ENCODE measurements at places on chromosomes 12 and 14.

GRCh38 chr14:67971627-67972625, 152.3 kb downstream of the RAD51B start:
- no peak for DNase-seq

DNA sequence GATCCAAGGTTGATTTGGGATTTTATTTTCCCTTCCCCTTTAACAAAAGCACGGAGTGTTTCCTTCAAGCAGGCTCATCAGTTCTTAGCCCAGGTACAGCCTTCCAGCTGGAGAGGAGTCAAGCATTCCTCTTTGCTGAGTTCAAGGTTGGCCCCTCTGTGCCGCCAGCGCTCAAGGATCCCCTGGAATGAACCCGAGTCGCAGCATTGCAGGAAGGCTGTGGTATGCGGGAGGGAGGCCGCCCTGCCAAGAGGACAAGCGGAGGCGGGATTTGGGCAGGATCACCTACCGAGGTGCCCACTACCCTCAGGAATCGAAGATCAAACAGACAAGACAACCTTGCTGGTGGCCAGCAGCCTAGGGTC, 53.9 kb upstream of the NCOR2 start:
- no peak for DNase-seq

DNA sequence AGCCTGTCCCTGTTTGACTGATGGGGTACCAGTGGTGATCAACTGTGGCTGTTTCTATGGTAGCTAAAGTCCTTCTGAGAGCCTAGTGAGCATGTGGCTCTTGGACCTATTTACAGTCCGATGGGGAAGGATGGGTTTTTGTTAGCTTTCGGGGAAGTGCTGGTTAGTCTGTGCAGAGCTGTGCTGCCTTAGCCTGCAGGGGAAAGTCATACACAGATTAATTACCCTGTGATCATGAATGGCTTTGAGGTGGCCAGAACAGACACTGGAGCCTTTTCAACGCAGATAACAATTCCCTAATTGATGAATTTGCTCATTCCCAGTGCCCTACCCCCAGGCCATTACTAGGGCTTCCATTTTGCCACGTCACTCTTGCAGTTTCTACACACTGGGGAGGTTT, 99.7 kb downstream of the WSCD2 start:
- DNase-seq: no peak

DNA sequence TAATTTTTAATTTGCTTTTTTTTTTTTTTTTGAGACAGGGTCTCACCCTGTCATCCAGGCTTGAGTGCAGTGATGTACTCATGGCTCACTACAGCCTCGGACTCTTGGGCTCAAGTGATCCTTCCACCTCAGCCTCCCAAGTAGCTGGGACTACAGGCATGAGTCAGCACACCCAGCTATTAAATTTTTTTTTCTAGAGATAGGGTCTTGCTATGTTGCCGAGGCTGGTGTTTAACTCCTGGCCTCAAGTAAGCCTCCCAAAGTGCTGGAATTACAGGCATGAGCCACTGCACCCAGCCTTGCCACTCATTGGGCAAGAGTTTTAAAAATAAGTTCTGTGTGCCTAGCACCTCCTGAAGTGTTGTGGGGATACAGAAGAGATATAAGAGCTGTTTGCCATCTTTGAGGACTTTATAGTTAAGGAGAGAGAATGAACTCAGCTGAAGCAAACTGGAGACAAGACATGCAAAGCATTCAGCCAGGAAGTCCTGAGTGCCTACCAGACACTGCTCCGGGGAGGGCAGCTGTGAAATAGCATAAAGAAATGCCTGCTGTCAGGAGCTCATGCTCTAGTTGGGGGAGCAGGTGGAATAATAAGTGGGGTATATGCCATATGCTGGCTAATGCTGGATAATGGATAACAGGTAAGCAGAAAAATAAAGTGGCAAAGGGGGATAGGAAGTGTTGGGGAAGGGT, 15.0 kb upstream of the EMP1 start:
- no peak for DNase-seq

DNA sequence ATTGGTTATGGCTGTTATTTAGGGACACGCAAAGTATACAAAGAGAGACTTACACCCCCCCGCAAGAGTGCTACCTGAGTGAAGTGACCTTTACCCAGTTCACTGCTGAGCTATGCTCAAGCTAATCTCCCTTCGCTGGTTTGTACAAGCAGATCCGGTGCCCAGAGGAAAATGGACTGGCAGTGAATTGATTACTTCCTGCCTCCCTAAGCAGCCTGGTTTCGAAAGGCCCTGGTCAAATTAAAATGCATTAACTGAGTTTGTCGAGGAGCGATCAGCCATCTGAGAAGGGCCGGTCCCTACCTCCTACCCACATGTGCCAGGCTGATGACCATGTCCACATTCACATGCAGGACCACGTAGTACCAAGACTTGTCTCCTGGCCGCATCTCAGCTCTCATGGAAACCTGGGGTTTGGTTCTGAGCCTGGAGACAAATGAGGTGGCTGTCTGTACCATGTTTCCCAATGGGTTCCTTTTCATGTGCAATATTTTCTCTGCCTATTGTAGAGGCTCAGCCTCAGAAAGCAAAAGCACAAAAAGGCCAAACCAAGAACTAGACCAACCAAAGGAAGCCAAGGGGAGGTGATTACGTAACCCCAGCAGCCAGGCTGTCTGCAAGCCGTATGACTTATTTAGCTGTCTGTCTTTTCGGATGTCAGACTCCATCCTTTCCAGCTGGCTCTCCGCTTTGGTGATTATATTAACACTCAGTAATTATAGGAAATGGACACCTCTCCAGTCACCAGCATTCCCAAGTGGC, 284.7 kb upstream of the PWP1 start:
- DNase-seq: no peak

DNA sequence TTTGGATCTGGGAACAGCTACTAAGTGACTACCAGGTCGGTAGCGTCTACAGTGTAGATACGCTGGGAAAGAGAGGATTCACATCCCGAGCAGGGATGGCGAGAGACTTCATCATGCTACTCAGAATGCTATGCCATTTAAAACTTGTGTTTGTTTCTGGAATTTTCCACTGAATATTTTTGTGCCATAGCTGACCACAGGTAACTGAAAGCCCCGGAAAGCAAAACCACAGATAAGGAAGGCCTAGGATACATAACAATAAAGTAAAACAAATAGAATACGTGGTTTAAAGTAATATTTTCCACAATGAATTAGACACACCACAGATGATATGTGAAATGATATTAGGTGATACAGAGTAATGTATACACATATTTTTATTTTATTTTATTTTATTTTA, 7.9 kb upstream of the HCAR1 start:
- DNase-seq: no peak

- DNase-seq: no peak
Observed at GRCh38 chr14:85531141-85531586, 1.2 kb downstream of the FLRT2 start.

- no peak for DNase-seq
Observed at GRCh38 chr14:92409043-92409442, 86.1 kb downstream of the SLC24A4 start.

DNA sequence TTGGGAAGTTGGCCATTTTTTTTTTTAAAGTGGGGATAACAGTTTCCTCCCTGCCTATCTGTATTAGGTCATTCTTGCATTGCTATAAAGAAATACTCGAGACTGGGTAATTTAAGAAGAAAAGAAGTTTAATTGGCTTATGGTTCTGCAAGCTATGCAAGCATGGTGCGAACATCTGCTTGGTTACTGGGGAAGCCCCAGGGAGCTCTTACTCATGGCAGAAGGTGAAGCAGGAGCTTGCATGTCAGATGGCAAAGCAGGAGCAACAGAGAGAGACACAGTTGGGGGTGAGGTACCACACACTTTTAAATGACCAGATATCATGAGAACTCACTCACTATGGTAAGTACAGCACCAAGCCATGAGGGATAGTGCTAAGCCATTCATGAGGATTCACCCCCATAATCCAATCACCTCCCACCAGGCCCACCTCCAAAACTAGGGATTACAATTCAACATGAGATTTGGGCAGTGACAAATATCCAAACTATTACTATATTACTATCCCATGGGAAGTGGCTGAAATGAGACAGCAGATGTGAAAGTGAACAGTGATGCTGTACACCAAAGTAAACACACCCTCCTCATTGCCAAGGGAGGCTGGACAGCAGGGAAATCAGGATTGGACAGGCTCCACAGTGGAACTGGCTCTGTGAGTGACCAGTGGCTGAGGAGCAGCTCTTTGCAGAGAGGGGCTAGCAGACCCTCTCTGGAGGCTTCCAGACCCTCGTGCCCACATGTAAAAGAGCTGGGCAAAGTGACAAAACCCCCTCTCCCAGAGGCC, 40.5 kb downstream of the CRACR2A start:
- DNase-seq: no peak

DNA sequence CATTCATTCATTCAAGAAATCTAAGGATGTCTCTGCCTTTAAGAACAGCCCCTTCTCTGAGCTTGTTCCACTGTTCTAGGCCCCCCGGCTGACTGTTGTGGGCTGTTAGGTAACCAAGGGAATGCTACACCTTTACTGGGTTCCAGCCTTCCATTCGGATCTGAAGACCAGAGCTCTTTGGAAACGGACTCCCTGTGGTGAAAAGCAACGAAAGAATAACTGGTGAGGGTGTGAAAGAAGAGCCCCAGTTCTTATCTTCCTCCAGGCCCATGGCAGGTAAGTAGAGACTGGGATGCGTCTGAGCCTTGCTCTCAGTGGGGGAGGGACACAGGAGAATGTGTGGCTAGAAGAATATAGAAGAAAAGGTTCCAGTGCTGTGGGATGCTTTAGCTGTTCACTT, 207.4 kb downstream of the TMEM132D start:
- DNase-seq: no peak

GRCh38 chr14:104856869-104857860, 7.9 kb upstream of the CEP170B start:
- DNase-seq: no peak

DNA sequence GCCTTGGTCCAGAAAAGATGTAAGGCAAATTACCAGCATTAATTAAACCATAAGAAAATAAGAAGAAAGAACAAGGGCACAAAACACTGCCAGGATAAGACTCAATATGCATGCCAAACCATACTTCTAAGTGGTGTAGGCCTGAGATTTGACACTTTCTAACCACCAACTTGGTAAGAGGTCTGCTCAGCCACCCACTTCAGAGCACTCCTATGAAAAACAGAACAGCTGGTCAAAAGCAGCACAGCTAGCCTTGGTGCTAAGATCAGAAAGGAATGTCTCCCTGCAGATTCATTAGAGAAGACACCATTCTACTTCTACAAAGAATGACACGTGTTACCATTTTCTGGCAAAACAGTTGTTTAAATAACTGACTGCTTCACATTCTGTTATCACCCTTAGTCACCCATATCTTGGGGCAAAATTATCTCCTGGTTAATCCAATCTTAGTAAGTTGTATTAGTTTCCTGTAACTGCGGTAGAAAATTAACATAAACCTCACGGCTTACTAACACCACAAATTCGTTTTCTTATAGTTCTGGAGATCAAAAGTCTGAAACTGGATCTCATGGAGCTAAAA, 13.2 kb downstream of the RPS6KA5 start:
- no peak for DNase-seq

- no peak for DNase-seq
Observed at GRCh38 chr14:91360490-91361232, 57.0 kb downstream of the CCDC88C start.

DNA sequence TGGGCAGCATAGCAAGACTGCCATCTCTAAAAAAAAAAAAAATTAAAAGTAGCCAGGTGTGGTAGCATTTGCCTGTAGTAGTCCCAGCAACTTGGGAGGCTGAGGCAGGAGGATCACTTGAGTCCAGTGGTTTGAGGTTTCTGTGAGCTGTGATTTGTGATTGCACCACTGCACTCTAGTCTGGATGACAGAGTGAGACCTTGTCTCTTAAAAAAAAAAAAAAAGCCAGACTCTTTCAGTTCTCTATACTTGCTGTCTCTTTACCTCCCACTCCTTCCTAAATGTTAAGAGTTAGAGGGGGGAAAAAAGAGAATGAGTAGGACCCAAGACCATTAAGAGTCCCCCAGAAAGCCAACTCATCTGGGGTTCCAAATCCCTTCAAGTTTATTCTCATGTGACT, 17.8 kb downstream of the EIF2S1 start:
- no peak for DNase-seq

DNA sequence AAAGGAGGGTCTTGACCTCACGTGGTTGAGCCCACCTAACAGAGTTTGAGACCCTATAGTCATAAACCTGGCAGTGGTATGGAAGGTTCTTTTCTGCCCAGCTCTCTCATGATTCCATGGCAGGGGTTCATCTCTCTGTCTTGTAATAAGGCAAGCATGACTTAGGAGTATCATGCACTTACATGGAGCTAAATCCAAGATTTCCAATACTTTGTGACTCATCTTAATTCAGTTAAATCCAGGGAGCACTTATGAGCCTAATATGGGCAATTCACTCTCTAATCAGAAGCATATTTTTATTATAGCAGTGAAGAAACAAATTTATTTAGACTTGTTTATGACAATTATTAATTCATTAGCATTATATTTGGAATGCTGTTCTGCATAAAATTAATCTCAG, 131.8 kb upstream of the CPSF6 start:
- no peak for DNase-seq

- no peak for DNase-seq
Observed at GRCh38 chr14:59829469-59830337, 40.9 kb downstream of the RTN1 start.

DNA sequence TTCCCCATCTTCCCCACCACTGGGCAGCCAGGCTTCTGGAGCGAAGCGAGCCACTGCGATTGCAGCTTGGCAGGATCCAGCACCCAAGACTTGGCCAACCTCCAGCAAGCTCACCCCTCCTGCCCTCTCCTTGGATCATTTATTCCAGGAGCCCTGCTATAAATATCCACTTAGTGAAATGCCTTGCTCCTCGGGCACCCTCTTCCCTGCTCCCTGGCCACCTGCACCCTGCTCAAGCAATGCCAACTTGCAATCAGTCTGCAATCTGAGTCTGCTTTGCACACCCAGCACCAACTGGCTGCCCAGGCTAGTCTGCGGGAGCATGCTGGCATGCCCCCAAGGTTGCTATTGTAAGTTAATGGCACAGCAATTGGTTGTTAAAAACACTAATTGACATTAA, 666.0 kb downstream of the MED13L start:
- DNase-seq: no peak
